ENCODE measurements at places on chromosomes 12 and 14.

GRCh38 chr14:103740991-103741689, 25.5 kb downstream of the ZFYVE21 start:
- no peak for DNase-seq

DNA sequence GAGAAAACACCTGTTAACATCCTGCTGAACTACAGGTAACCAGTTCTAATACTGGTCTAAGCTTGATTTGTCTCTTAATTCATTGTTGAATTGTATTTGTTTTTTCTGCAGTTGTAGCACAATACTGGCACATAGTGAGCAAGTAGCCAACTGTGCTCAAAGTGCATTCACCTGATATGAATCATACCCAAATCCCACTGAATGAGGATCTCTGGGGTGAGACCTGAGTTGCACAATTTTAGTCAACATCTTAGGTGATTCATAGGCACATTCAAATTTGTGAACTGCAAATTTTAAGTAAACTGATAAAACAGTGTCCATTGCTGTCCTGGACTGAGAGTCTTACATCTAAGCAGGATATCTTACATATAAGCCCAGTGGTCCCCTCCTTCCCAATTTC, 12.8 kb downstream of the KCNC2 start:
- no peak for DNase-seq

DNA sequence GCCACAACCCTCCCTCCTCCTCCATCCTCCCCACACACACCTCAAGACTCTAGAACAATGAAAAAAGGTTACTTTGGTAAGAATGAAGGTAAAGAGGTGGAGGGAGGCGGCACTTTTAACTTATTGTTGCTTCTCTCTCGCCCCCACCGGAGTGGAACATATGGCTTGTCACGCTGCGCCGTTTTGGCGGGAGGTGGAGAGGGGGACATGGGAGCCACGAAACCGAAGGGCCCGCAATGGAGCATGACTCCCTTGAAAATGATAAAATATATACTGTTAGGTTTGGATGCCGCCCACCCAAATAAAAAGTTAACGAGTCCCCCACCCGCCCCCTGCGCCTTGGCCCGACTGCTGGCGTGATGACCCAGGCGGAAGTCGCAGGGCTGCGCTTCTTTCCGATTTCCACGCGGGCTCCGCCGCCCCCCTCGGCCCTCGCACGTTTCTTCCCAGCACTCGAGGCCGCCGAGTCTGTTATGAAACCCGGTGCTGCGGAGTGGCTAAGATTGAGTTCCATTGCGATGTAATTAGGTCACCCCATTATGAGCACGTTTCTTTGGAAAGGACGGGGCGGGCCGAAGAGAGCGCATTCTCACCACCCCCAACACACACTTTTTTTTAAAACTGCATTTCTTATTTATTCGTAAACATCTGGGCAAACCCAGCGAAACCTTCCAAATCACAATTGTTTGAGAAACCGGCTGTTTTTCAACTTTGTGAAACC, 1.4 kb upstream of the ZFP36L1 start:
- DNase-seq: peak; percentile 69

- DNase-seq: no peak
Observed at GRCh38 chr12:130572553-130572952, 143.5 kb downstream of the RIMBP2 start.

DNA sequence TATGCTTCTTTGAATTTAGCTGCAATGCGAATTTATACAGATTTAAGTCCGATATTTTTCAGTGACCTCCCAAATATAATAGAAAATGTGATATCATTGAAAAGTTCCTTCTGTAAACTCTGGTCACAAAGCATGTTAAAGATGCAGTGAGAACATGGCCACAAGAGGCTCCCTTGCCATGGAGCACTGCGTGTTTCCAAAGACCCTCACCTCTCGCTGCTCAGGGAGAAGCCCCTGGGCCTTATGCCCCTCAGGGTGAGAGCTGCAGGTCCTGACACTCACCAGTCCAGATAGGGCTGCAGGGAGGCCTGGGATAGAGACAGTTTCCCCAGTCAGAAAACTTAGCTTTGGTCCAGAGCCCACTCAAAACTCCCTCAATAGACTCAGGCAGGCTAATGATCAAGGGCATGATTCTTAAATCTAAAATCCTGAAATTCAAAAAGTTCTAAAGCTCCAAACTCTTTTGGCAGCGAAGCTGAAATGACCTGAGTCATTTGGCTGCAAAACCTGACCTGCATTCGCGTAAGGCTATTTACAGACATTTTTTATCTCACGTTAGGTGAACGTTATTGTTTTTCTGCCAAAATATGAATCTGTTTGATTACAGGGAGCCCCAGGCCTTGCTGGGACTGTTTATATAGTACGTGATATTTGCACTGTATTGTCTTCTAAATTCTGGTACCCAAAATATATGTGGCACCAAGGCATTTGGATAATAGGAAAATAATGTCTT, 67.8 kb downstream of the CAPZA3 start:
- no peak for DNase-seq

DNA sequence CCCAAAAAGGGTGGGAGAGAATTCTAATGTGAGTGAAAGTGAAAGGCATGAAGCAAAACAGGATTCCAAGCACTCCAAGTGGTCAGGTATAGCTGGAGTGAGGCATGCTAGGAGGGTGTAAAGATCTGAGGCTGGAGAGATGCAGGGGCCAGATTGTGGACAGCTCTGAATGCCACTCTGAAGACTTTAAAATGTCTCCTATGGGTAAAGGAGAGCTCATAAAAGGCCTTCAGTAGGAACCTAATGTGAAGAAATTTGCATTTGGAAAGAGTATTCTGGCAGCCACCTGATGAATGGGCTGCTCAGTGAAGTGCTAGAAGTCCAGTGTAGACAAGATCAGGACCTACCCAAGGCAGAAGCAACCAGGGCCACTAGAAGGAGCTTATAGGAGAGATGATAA, 68.9 kb downstream of the DNAI7 start:
- DNase-seq: no peak

GRCh38 chr14:77190977-77191376, 9.4 kb downstream of the TMEM63C start:
- DNase-seq: no peak

DNA sequence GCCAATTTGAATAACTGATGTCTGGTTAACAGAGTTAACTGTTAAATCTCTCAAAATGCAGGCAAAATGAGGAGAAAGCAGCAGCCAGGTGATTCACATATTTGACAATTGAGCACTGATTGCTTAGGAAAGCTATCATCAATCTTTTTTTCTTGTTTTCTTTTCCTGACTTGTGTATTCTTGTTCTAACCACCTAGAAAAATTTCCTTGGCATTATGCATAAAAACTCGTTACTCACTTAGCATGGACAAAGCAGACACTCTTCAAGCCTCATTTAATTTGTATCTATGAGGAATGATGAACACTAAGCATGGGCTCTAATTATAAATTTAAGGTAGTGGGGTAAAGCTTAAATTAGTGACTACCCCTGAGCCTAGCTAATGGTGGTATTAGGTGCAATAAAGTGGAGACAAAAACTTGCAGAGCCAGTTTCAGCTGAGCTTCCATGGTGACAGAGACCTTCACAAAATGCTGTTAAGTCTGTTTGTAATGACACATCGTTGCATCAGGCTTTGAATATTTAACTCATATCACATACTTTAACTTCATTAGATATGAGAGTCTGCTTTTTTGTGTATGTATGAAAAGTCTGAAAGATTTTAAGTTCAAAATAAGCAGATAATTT, 52.0 kb downstream of the RASSF9 start:
- DNase-seq: no peak

- DNase-seq: no peak
Observed at GRCh38 chr12:71748081-71748850, 6.4 kb upstream of the RAB21 start.

- DNase-seq: no peak
Observed at GRCh38 chr14:105377555-105378182, 20.7 kb upstream of the TEX22 start.

- no peak for DNase-seq
Observed at GRCh38 chr12:40168868-40169267, 55.9 kb upstream of the LRRK2 start.

- no peak for DNase-seq
Observed at GRCh38 chr14:33986804-33987203, 35.9 kb upstream of the EGLN3 start.

- DNase-seq: no peak
Observed at GRCh38 chr12:94032368-94032767, 116.0 kb upstream of the PLXNC1 start.

DNA sequence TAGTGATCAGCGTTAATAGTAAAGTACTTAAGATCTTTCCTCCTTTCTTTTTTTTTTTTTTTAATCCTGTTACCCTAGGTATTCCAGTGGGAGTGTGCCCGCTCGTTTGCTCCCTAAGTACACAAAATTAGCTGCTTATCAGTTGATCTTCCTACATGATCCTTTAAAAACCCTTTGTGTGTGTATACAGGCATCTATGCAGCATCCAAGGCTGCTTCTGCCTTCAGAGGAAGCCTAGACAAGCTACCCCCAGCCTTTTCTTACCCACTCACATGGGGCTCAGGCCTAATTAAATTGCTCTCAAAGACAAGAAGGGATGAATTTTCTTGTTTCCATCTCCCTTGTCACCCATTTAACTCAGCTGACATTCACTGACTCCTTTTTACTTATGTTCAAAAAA, 343.4 kb upstream of the LMO3 start:
- no peak for DNase-seq

GRCh38 chr14:69137843-69138535, 14.9 kb downstream of the DCAF5 start:
- DNase-seq: no peak

DNA sequence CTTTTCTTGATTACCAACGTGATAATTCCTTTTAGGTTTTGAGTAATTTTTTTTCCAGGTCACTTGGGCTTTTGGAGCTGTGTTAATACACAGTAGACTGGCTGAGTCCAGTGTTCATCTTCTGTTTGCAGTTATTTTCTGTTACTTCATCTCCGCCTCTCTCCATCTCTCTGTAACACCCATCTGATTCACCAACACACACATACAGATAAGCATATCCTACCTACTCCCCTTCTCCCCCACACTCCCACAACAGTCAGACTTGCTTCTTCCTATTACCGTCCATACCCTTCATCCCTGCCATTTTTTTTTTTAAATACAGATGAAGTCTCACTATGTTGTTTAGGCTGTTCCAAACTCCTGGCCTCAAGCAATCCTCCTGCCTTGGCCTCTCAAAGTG, 72.7 kb upstream of the MANSC4 start:
- DNase-seq: no peak

DNA sequence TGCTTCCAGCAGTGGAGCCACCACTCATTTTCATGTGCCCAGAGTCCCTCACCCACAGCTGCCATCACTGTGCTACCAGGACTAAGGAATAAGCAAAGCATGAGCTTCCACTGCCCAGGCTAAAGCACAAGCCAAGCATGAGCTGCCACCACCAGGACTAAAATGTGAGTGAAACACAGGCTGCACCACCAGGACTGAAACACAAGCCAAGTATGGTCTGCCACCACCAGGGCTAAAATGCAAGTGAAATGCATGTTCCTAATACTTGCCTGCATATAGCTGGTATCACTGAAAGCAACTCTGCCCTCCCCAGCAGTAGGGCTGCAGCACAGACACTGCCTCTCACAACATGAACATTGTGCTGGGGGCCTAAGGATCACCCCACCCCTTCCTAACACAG, 30.0 kb downstream of the CEP83 start:
- DNase-seq: no peak

- DNase-seq: no peak
Observed at GRCh38 chr14:30069536-30069935, 141.9 kb upstream of the PRKD1 start.
